PC-9 (cell line): ENCODE measurements at places on chromosomes 6 and 20. TPM values are rescaled to one million over a fixed set of nuclear protein-coding genes. Genes with fewer than 3 reads are reported as not detected.

The MTFR2 gene
- 10.5 and 12.6 TPM in 2 replicates for total RNA-seq

The CYP39A1 gene
- total RNA-seq, result 2.9 and 5.6 TPM in 2 replicates

The PSORS1C2 gene
- not detected in 2 replicates for total RNA-seq

The SLC17A5 gene
- total RNA-seq, result 15.8 and 16.9 TPM in 2 replicates

The EYA4 gene
- 9.8 and 10.6 TPM in 2 replicates for total RNA-seq

The PTK6 gene
- 12.9 and 13.3 TPM in 2 replicates for total RNA-seq

The CASS4 gene
- 0.15 TPM in 1 of 2 replicates, not detected in the other for total RNA-seq

The ZKSCAN8 gene
- total RNA-seq, result 27.2 and 31.5 TPM in 2 replicates

The CAPN11 gene
- not detected in 2 replicates for total RNA-seq

The RBPJL gene
- total RNA-seq, result not detected in 2 replicates

The ADGRF1 gene
- 112 and 162 TPM in 2 replicates for total RNA-seq

The WFDC13 gene
- total RNA-seq, result not detected in 2 replicates

The SOX18 gene
- 0.83 TPM in 1 of 2 replicates, not detected in the other for total RNA-seq

The TXLNB gene
- total RNA-seq, result 0.09 TPM in 1 of 2 replicates, not detected in the other

The NTSR1 gene
- total RNA-seq, result 0.98 and 1.3 TPM in 2 replicates

The MMUT gene
- 14.4 and 17.5 TPM in 2 replicates for total RNA-seq

DNA sequence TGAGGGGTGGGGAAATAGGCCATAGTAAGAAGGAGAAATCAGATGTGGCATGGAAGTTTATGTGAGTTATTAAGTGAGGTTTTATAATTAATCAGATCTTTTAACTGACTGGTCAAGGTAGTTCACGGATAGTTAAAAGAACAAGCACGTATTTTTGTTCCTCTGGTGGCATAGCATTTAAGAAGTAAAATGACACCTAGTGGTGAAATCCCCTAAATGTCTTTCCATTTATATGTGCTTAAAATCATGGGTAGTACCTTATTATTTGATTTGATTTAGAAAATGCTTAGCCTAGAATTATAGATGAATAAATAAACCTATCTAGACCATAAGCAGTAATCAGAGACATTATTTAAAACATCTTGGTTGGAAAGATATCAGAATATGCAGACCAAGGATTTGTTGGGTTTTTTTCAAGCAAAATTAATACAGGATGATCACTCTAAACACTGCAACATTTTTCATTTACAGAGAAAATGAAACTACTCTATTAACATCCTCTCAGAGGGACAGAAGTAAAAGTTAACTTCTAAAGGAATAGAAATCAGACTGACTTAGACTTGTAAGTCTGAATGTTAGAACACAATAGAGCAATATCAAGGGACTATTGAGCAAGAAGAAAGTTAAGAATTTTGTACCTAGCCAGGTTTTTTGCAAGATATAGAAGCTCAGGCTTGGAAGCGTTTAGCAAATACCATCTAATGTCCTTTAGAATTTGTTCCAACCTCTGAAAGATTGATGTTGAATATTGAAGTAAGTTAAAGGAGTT lies 81.1 kb downstream of the STXBP5 start:
- DNase-seq, result no peak
- H3K4me1 ChIP-seq, result peaks cover 11% of the 10 kb centered on the region
- no peak overlapping the region for H3K27ac ChIP-seq

- no peaks in the 10 kb centered on the region for H3K4me1 ChIP-seq
- H3K27ac ChIP-seq, result no peak within 1 kb of the TSS
- no peaks in the 10 kb centered on the region for H3K36me3 ChIP-seq
- peaks cover 43% of the 10 kb centered on the region for H3K27me3 ChIP-seq
Observed at GRCh38 chr6:127118298-127119101, at the start of gene RSPO3. RSPO3 (plus strand) TSS chr6:127118671; CDS start chr6:127119193, 522 bp downstream.

GRCh38 chr20:5652626-5653553 lies 97.3 kb upstream of the SHLD1 start:
- no peaks in the 10 kb centered on the region for H3K36me3 ChIP-seq
- peak overlapping the region; percentile 94 for H3K27ac ChIP-seq
- peaks cover 76% of the 10 kb centered on the region for H3K4me1 ChIP-seq
- DNase-seq, result peak; percentile 60

DNA sequence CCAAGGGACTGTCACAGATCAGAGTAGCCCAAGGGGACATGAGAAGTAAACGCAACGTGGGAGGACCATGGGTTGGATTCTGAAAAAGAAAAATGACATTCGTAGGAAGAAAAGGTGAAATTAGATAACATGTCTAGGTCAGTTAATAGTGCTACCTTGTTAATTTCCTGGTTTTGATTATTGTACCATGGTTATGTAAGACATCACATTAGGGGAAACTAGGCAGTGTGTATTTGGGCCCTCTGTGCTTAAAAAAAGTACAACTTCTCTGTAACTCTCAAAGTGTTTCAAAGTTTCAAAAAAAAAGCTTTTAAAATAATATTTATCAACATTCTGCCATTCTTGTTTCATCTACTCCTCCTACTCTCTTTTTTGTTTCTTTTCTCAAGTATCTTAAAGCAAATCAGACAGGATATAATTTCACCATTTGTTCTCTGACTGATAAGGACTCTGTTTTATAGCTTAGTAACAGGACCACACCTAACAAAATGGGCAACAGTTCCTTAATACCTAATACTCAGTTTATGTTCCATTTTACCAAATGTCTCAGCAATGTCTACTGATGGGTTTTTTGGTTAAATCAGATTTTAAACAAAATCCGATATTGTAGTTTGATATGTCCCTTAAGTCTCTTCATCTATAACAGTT lies 97.1 kb upstream of the PLCB4 start:
- no peak overlapping the region for H3K4me3 ChIP-seq
- no peaks in the 10 kb centered on the region for H3K36me3 ChIP-seq
- H3K4me1 ChIP-seq, result 0 out of 2 replicates have a peak, but pooled peaks cover 3% of the 10 kb centered on the region

- no peaks in the 10 kb centered on the region for H3K27me3 ChIP-seq
- H3K4me1 ChIP-seq, result no peaks in the 10 kb centered on the region
- H3K27ac ChIP-seq, result no peak overlapping the region
- no peak overlapping the region for H3K4me3 ChIP-seq
Observed at GRCh38 chr6:87742106-87742505, 40.1 kb upstream of the AKIRIN2 start.

GRCh38 chr6:356828-357251 lies 34.7 kb upstream of the IRF4 start:
- H3K27ac ChIP-seq, result no peak overlapping the region
- no peak for DNase-seq
- no peaks in the 10 kb centered on the region for H3K36me3 ChIP-seq
- no peaks in the 10 kb centered on the region for H3K4me1 ChIP-seq
- no peak overlapping the region for H3K4me3 ChIP-seq

- no peaks in the 10 kb centered on the region for H3K4me1 ChIP-seq
- no peak overlapping the region for H3K4me3 ChIP-seq
- no peak overlapping the region for H3K27ac ChIP-seq
- no peak for DNase-seq
Observed at GRCh38 chr6:103154779-103155572, 1704.7 kb downstream of the HACE1 start.

DNA sequence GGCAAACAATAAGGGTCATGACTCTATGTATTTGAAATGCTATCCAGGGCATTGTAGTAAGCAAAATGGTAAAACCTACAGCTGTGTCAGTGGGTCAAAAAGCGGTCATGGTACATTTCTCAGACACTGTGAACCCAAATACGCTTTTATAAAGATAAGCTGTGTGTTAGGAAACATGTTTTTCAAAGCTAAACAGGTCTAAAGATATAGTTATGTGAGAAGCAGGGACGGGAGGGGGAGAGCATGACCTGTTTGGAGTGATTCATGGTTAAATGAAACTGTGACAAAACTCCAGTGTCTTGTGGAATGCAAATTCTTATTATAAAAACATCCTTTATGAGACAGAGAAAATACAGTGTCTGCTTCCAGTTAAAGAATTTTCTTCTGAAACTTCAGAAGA lies 205.4 kb upstream of the BMP2 start:
- no peaks in the 10 kb centered on the region for H3K4me1 ChIP-seq
- no peaks in the 10 kb centered on the region for H3K27me3 ChIP-seq
- no peak for DNase-seq

DNA sequence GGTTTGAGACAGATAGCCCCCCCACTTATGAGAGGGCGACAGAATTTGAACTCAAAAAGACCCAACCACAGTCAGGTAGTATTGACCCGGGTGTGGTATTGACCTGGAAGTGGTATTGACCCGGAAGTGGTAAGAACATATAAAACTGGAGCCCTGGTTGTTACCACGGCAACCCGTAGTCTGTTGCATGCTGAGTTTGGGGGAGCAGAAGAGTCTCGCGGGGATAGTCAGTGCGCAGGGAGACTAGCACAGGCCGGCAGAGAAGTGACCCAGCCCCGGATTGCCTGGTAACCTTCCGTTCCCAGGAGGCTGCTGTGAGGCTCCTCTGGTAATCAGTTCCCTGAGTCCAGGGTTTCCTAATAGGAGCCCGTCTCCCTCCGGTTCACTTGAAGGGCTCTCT lies 96.2 kb downstream of the SNX5 start:
- no peaks in the 10 kb centered on the region for H3K4me1 ChIP-seq
- H3K4me3 ChIP-seq, result no peak overlapping the region
- no peak for DNase-seq
- peaks cover 18% of the 10 kb centered on the region; the same call in 1 of the 2 replicates for H3K27me3 ChIP-seq

DNA sequence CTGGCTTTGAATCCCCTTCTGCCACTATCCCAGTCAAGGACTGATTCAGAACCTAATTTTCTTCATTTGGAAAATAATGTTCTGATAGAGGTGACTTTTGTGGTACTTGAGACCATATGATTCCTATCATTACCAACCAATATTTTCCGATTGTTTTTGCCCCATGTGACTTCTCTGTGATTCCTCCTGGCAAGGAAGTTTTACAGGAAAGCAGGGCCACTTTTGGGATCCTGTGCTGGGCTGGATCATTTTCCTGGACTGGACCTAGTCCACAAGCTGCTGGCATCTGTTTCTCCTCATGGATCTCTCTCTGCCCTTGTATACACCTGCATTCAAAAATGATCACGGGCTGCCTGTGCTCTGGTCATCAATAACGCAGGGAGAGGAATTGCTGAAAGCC lies 13.9 kb upstream of the SNHG17 start:
- H3K4me3 ChIP-seq, result no peak overlapping the region
- no peaks in the 10 kb centered on the region; the same call in 1 of the 2 replicates for H3K36me3 ChIP-seq
- no peaks in the 10 kb centered on the region for H3K4me1 ChIP-seq
- DNase-seq, result no peak

GRCh38 chr6:108746836-108747575 lies 101.2 kb upstream of the ARMC2 start:
- H3K4me1 ChIP-seq, result peaks cover 89% of the 10 kb centered on the region
- H3K4me3 ChIP-seq, result no peak overlapping the region
- DNase-seq, result no peak
- peak overlapping the region; percentile 79 for H3K27ac ChIP-seq

- no peaks in the 10 kb centered on the region for H3K36me3 ChIP-seq
- no peaks in the 10 kb centered on the region for H3K4me1 ChIP-seq
- no peaks in the 10 kb centered on the region; the same call in 1 of the 2 replicates for H3K27me3 ChIP-seq
- H3K27ac ChIP-seq, result no peak overlapping the region
- no peak for DNase-seq
Observed at GRCh38 chr20:6726761-6727160, 40.7 kb upstream of the BMP2 start.

GRCh38 chr20:10864076-10864672 lies 190.4 kb upstream of the JAG1 start:
- no peaks in the 10 kb centered on the region for H3K27me3 ChIP-seq
- DNase-seq, result peak; percentile 65
- H3K27ac ChIP-seq, result peak overlapping the region; percentile 75
- peak overlapping the region; percentile 10; the same call in 1 of the 2 replicates for H3K4me3 ChIP-seq
- peaks cover 42% of the 10 kb centered on the region for H3K4me1 ChIP-seq

DNA sequence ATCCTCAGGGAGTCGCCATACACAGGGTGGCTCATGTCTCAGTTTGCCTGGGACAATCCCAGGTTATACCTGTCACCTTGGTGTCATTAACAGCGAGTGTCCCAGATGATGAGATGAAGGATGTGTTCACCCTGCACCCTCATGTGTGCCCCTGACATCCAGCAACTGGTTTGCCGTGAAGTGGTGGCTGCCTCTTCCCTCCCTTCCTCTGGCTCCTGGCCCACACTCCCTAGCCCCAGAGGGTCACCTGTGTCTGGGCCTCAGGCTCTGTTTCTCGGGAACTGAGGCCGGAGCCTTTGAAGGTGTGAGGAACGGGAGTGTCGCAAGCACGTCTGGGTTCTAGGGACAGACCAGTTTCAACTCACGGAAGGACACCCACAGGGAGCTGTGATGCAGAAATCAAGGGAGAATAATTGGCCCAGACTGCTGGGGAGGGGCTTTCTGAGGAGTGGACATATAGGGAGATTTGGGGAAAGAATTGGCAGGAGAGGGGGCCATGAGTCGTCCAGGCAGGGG lies 35.8 kb upstream of the PHACTR3 start:
- no peaks in the 10 kb centered on the region for H3K36me3 ChIP-seq
- no peak overlapping the region for H3K27ac ChIP-seq
- peaks cover 71% of the 10 kb centered on the region for H3K27me3 ChIP-seq
- H3K4me1 ChIP-seq, result no peaks in the 10 kb centered on the region

GRCh38 chr6:14716499-14717146 lies 529.2 kb upstream of the JARID2 start:
- H3K36me3 ChIP-seq, result no peaks in the 10 kb centered on the region
- H3K27ac ChIP-seq, result no peak overlapping the region
- H3K27me3 ChIP-seq, result no peaks in the 10 kb centered on the region
- no peak overlapping the region for H3K4me3 ChIP-seq
- DNase-seq, result no peak

GRCh38 chr6:75748743-75749538 lies at the start of gene MYO6:
MYO6 (plus strand) TSS chr6:75749239; CDS start chr6:75817548, 68,309 bp downstream.
- peak within 1 kb of the TSS; percentile 93 for H3K27ac ChIP-seq
- peaks cover 51% of the 10 kb centered on the region for H3K4me1 ChIP-seq
- H3K4me3 ChIP-seq, result peak within 1 kb of the TSS; percentile 88
- peak; percentile 53 for DNase-seq
- no peaks in the 10 kb centered on the region for H3K27me3 ChIP-seq
- no peaks in the 10 kb centered on the region for H3K36me3 ChIP-seq

- H3K27me3 ChIP-seq, result no peaks in the 10 kb centered on the region
- H3K4me3 ChIP-seq, result no peak overlapping the region
- peaks cover 40% of the 10 kb centered on the region for H3K36me3 ChIP-seq
Observed at GRCh38 chr6:137873273-137873762, 6.3 kb downstream of the TNFAIP3 start.

GRCh38 chr6:161058741-161059140 lies 67.2 kb downstream of the MAP3K4 start:
- H3K27ac ChIP-seq, result no peak overlapping the region
- no peak overlapping the region for H3K4me3 ChIP-seq
- no peaks in the 10 kb centered on the region for H3K36me3 ChIP-seq
- H3K4me1 ChIP-seq, result no peaks in the 10 kb centered on the region
- H3K27me3 ChIP-seq, result no peaks in the 10 kb centered on the region

GRCh38 chr6:31663961-31664789 lies 622 bp downstream of the GPANK1 start:
- DNase-seq, result no peak
- H3K4me1 ChIP-seq, result peaks cover 28% of the 10 kb centered on the region
- H3K27ac ChIP-seq, result peak overlapping the region; percentile 80
- H3K27me3 ChIP-seq, result no peaks in the 10 kb centered on the region
- peaks cover 31% of the 10 kb centered on the region for H3K36me3 ChIP-seq

- H3K27me3 ChIP-seq, result peaks cover 80% of the 10 kb centered on the region
- no peak overlapping the region for H3K4me3 ChIP-seq
Observed at GRCh38 chr6:39902136-39902535, 32.1 kb downstream of the MOCS1 start.
